Testis (tissue), 5 donors: ENCODE measurements at places on chromosomes 3 and 15. TPM values are rescaled to one million over a fixed set of nuclear protein-coding genes. Genes with fewer than 3 reads are reported as not detected.

- DNase-seq: no peak
These were observed 100.4 kb downstream of the DGKG start for GRCh38 chr3:186261638-186262037.

DNA sequence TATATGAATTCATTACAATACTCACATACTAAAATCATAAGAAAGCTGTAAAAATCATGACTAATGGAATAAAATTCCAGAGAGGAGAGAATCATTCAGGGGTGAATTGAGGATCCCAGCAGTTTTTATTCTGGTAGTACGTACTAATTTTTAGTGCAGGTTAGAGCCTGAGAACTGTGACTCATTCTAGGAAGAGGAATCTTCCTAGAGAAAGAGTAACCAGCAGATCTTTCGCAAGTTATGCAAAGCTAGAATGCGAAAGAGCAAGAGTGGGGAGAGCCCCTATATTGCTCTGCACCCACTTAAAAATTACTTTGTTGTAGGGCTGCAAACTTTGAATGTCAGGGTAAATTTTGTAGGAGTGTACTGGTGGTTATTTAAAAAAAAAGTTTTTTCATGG lies 303.6 kb upstream of the ARPP21 start:
- no peak for DNase-seq

GRCh38 chr3:101813817-101814440 lies 34.9 kb downstream of the NXPE3 start:
- no peak for DNase-seq

Gene LRRC49
- 22.4 TPM for polyA plus RNA-seq

Gene LHFPL4
- 1.3 TPM for polyA plus RNA-seq
